LHCN-M2 (cell line): ENCODE measurements at places on chromosomes 7 and 10.

- DNase-seq = peak; percentile 52
These were observed 25.5 kb downstream of the PRR15 start for GRCh38 chr7:29588900-29589696.

DNA sequence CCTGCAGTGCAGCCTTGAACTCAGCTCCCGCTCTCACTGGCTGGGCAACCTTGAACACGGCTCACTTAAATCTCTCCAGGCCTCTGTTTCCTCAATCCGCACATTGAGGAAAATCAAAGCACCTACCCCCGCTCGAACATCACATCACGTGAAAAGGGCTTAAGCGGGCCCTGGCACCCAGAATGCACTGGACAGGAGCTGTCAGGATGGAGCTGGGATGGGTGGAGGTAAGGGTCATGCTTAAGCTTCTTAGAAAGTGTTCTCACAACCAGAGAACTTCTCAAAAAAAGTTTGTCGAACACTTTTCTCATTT, 55.7 kb upstream of the MGMT start:
- no peak for DNase-seq

GRCh38 chr10:128896116-128896795, 570.8 kb upstream of the MGMT start:
- DNase-seq = no peak

- no peak for DNase-seq
These were observed 71.9 kb downstream of the MKI67 start for GRCh38 chr10:128054163-128054970.

DNA sequence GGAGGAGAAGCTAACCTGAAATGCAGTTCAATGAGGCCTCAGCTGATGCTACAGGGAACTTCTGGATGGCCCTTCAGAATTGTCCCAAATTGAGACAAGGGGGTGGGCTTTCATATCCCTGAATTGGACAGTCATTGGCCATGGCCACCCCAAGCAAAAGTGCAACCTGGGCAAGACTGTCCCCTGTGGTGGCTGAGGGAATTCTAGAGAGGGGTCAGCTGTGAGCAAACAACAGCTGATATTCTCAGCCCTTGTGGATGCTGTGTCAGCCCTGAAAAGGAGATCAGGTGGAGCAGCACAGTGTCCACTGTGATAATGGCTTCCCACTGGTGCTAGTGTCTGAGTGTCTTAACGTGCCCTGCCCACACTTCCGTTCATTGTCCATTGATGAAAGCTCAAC, 76.6 kb downstream of the SLC16A9 start:
- DNase-seq = no peak

- no peak for DNase-seq
These were observed 86.6 kb downstream of the BUB3 start for GRCh38 chr10:123240776-123241175.

DNA sequence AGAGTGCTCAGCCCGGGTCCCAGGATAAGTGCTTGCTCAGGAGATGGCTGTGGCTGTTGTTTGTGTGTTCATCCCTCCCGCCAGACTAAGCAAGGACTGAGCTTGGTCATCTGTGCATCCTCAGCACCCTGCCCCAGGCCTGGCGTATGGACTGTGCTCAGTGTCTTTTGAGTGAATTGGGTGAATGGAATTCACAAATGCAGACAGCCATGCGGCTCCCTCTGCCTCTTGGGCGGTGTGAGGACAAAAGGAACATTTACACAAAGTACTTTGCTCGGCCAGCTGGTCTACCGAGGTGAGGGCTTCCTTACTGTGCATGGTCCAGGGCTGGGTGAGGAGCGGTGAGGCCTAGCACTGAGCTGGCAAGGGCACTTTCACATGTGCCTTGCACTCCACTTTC, 120.2 kb downstream of the CDH23 start:
- no peak for DNase-seq

DNA sequence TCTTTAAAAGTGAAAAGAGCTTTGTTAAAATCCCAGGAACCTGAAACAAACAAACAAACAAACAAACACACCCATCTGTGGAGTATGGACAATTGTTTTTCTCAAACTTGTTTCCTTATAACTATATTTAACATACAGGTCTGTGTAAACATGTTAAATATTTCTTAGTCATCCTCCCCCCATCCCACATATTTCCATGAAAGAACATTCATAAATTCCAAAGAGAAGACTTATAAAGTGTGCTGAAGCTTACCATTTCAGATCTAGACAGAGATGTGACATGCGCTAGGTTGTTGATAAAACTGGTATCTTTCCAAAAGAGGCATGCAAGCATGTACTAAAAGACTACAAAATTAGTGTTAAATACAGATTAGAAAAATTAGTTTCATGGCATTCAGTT, 6.5 kb downstream of the FKBP14 start:
- no peak for DNase-seq

DNA sequence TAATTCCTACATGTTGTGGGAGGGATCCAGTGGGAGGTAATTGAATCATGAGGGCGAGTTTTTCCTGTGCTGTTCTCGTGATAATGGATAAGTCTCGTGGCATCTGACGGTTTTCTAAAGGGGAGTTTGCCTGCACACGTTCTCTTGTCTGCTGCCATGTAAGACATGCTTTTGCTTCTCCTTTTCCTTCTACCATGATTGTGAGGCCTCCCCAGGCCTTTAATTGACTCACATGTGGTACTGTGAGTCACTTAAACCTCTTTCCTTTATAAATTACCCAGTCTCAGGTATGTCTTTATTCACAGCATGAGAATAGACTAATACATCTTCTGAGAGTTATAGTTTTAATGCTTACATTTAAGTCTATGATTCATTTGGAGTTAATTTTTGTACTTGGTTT, 22.6 kb upstream of the CPN1 start:
- DNase-seq = no peak

GRCh38 chr10:69810097-69810496, 8.4 kb downstream of the COL13A1 start:
- no peak for DNase-seq

DNA sequence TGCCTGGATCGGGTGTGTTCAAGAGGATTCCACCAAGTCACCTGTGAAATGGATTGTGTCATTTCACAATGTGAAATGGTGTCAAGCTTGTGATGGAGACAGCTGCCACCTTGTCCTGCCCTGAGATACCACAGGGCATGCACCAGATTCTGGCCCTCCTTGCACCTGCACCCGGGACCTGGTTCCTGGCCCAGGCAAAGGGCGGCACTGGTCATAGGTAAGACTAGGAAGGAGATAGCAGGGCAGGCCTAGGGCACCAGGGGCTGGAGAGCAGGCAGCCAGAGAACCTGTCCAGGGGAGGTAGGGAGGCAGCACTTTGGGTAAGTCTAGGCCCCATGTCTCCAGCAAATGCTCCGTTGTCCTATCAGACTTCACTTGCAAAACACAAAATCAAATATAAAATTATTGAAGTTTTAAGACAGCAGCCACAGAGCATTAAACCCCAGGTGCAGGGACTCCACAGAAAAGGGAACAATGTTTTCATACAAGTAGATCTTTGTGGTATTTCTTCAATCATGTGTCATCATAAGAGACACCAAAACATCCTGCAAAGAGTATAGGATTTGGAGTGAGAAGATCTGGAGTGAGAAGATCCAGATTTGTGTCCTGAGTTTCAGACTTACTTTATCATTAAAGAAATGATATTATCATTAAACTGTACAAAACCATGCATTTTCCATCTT, 22.7 kb upstream of the ZNF800 start:
- DNase-seq = no peak

DNA sequence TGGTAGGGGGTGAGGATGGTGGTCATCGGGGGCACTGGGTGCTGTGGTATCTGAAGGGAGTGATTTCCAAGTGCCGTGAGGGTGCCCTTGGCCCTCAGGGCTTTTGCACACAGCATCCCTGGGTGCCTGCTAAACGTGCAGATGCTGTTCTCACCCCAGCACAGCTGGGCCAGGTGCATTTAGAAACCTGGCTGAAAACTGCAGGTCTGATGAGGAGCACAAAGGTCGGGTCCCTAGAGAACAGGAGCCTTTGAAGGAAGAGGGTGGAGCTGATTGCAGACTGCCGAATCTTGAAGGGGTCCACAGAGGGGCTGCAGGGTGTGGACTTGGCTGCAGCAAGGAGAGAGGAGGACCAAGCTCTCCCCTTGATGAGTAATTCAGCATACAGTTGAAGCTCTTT, 32.0 kb downstream of the ZMIZ1 start:
- DNase-seq = no peak

DNA sequence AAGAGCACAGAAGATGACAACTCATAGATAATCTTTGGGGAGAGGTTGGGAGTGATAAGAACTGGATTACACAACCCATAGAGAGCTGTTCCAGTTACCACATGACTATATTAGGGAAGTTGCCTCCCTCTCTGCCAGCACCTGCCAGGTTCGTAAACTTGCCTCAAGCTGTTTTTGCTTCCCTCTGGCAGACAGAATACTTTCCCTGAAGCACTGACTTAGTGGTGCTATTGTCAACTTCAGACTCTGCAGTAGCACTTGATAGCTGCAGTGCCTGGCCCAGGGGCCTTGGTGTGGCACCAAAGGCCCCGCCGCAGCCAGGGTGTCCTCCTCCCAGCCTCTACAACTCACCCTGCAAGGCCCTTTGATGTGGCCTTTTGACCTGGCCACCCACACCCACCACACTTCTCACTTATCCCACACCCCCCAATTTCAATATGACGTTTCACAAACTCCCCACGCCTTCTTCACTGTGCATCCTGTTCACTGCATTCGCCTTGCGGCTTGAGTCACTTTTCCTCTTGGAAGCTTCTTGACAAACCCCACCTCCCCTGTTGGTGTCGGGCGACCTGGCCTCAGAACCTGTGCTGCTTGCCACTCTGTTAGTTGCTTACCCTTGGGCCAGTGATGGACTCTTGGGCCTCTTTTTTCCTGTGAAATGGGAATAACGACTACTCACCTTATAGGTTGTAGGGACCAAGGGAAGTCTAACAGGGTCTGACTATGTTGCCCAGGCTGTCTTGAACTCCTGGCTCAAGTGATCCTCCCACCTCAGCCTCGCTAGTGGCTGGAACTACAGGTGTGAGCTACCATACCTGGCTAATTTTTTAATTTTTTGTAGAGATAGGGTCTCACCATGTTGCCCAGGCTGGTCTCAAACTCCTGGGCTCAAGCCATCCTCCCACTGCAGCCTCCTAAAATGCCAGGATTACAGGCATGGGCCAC, 50.2 kb upstream of the PODXL start:
- no peak for DNase-seq

DNA sequence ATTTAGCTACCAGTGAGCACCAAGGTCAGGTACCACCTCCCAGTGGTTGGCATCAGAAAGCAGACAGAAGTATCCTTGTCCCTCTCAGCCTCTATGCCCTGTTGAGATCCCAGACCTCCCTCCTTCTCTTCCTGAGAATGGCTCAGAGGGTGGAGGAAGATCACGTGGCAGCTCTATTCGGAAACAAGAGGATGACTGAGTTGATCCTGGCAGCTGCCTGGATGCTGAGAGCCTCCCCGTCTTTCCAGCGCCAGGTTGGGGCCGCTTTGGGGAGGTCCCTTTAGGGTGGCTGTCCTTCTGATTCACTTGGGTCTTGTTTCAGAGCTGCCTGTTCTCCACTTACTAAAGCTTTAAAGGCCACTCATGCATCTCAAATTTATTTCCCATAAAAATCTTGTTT, 36.9 kb upstream of the NPFFR1 start:
- peak; percentile 18 for DNase-seq

DNA sequence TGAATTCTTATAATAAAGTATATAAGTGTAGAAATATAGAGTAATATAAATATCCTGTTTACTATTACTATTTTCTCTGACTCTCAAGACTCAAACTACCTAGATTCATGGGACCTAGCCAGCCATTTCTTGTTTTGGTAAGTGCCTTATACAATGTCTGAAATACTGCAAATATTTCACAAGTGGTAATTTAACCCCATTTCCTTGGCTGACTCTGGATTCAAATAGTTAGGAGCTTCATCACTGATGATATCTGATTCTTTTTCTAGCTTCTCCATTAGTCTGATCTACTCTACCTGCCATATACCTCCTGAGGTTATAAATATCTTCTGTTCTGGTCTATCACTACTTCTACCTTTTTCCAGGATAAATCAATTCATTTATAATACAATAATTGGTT, 6.4 kb upstream of the RALA start:
- DNase-seq = peak; percentile 43

- DNase-seq = no peak
These were observed 272.3 kb upstream of the C7orf33 start for GRCh38 chr7:148318102-148318811.

- DNase-seq = no peak
These were observed 5.1 kb downstream of the ELFN1 start for GRCh38 chr7:1675036-1675671.
